ENCODE measurements at places on chromosomes 12 and 14.

DNA sequence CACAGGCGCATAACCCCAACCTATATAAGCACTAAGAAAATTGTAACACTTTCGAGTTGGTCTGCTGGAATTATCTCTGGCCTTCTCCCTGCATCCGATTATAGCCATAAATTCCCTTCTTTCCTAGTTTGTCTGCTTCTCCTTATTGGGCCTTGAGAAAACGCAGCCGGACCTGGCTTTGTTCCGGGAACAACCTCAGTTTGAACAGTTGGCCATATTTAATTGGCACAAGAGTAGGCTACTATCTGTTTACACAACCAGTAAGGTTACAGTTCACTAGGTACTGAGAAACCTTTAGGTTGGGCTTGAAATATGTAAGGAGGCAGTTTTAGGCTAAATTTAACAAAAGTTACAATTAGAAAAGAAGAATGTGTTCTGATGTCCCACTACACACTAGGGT, 176.1 kb downstream of the IPO8 start:
- DNase-seq, result no peak

DNA sequence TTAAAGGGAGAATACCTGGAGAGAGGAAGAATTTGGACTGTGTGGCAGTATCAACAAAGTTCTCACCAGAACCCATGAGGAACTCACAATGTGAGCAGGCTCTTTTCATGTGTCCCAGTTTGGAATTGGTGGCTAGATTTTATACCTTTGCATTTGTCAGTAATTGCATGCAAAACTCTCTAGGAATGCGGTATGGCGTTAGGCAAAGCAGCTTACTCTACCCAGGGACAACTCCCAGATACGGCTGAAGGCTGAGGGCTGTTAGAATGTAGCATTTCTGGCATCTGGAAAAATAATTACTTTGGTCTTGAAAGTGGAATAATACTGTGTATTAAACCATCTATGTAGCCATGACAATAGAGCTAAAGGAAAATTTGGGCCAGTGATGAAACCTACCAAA, 635.5 kb downstream of the SLC16A7 start:
- DNase-seq, result no peak

- peak; percentile 40 for DNase-seq
Observed at GRCh38 chr14:104999361-104999760, 13.8 kb downstream of the CLBA1 start.

- no peak for DNase-seq
Observed at GRCh38 chr14:74515891-74516412, 22.4 kb downstream of the ISCA2 start.
